ENCODE measurements at places on chromosomes 3 and 15.
A peak's percentile ranks its signal among the peaks of the same experiment; 100 is the strongest.

GRCh38 chr15:33735637-33736247, 232.6 kb upstream of the CHRM5 start:
- DNase-seq: no peak

- DNase-seq: no peak
Measured at GRCh38 chr3:123038751-123039150, 11.2 kb upstream of the SEMA5B start.

DNA sequence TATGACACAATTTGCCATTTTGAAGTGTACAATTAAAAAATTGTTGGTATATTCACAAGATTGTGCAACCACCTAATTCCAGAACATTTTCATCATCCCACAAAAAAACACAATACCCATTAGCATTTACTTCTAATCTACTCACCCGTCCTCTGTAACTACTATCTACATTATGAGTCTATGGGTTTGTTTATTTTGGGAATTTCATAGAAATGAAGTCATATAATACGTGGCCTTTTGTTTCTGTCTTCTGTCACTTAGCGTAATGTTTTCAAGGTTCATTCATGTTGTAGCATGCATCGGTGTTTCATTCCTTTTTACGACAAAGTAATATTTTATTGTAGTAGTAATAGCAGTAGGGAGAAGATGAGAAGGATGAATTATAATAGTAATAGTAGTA, 55.2 kb upstream of the CNTN6 start:
- DNase-seq: no peak

DNA sequence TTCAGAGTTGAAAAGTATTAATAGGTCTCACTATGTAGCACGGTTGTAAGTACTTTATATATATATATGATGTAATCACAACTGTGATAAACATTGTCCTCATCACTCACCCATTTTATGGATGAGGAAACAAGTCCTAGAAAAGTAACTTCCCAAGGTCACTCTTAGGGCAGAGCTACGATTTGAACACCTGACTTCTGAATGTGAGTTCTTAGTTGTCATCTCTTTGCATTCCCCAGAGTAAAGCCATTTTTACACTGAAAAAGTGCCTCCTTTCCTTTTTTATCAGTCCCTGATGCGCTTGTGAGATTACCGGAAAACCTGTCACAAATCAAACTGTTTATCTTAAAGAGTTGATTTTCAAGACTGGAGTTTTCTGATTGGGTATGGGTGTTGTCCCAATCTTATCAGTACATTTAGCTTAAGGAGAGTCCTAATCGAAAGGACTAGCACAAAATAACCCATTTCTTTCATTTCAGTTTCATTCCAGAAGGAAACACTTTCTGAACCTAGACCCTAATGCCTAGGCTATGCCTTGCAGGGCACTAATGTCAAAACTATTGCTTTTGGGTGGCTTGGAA, 2.3 kb upstream of the EDEM1 start:
- no peak for DNase-seq

DNA sequence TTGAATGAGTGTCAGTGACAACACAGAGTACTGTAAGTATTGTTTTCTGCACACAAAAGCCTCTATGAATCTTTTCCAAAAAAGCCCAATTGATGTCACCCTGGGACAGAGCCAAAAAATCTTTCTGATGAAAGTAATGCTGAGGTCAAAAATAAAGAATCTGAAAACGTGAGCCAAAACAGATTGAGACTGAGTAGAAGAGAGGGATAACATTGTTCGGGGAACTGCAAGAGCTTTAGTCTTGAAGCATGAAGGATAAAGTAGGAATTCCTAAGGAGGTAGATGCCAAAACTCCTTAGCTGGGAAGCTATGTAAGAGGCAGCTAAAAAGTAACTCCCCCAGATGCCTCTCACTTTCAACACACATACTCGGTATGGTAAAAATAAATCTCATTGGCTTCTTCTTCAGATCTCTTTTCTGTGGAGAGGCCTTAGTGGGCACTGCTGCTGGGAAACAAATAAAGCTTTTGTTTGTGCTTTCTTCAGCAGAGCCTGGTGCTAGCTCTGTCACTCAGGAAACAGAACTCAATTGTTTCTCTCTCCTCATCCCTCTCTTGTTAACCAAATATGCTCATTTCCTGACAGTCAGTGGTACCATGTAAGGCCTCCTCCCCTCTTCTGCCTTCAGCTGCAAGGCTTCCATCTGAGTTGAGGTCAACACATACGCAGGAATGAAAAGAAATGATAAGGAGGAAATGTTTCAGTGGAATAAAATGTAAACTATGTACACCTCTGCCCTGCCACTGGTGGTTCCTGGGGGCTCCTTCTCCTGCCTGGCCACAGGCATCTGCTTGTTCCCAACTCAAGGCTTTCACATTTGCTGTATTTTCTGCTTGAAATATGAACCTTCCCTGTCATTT, 58.1 kb downstream of the CD200 start:
- DNase-seq: no peak

GRCh38 chr3:141489203-141489602, 2.4 kb downstream of the RASA2 start:
- no peak for DNase-seq

DNA sequence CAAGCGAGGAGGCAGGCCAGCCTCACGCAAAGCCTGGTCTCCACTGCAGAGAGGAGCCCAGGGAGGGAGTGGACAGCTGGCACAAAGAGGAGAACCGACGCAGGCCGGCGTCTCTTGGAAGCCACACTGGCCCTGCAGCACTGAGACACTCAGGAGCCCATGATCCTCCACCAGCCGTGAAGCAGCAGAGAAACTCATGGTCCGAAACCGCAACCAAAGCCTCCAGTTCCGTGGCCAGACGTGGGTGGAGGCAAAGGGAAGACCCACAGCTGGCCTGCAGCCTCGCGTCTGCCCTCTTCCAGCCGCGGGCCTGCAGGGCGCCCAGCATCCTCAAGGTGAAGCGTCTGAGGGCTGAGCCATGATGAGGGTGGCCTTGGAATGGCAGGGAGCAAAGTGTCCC, 62.2 kb upstream of the SEC61A1 start:
- no peak for DNase-seq

- DNase-seq: no peak
Measured at GRCh38 chr3:29486096-29486495, 205.2 kb downstream of the RBMS3 start.

GRCh38 chr3:139388821-139389551, 461 bp downstream of the COPB2 start:
- DNase-seq: no peak

- DNase-seq: no peak
Measured at GRCh38 chr3:3636815-3637214, 162.4 kb upstream of the LRRN1 start.

DNA sequence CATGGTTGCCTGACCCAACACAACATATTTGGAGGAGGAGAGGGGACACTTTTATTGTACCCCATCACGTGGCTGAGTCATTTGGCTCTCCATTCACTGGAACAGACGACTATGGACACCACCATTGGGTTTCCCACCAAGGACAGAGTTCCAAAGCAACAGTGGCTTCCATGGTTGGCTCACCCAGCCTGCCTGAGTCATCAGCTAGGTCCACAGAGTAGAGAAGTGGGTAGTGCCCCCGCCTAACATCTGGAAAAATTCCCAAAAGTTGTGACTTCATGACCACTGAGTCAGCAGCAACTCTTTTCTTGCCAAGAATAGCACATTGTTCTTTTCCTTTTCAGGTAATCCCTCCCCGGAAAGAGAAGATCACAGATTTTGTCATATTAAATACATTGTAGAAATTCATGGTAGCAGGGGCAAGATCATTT, 3.0 kb upstream of the PPP1R2 start:
- DNase-seq: peak; percentile 37

- DNase-seq: no peak
Measured at GRCh38 chr15:78921940-78922339, 22.9 kb downstream of the CTSH start.

DNA sequence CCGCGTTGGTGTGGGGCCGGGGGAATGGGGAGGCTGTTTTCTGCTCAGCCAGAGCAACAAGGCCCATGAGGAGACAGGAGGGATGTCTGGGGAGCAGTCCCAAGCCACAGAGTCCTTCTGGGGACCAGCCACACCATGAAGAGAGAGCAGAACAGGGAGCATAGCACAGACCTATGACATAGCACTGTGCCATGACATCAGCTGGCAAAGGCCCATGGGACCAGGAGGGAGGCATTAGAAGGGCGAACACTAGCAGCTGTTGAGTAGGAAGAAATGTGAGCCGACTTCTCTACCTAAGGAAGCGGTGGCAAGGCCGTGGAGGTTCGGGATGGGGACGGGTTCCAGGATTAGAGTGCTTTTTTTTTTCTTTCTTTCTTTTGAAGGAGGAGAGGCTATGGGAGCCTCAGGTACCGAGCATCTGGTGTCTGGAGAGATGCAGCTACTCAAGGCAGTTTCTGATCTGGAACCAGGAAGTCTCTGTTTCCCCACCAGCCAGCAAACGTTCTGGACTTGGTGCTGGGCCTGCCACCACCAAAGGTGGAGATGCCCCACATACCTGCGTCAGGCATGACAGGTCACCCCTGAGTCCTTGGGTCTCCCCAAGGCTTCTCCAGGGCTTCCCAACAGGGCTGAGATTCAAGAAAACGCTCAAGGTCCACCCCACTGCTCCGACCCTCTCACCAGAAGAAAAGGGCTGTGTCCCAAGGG, 77.3 kb upstream of the CGNL1 start:
- DNase-seq: no peak

DNA sequence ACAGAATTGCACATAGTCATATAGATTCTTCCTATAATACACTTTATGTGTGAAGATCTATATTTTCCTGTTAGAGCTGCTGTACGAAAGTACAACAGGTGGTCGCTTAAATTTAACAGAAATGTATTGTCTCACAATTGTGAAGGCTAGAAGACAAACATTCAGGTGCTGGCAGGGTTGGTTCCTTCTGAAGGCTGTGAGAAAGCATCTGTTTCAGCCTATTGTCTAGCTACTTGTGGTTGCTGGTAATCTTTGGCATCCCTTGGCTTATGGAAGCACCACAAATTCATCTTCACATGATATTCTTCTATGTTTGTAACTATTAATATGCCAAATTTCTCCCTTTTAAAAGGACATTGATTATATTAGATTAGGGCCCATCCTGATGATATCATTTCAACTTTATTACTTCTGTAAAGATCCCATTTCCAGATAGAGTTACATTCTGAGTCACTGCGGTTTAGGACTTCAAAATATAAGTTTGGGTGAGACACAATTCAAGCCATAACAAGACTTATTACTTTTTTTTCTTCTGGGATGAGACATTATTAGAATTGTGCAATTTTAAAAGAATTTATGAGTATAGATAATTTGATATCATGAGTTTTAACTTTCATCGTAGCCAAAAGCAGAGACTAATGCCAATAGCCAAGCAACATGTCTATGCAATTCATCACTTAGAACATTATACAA, 248.1 kb upstream of the BCHE start:
- no peak for DNase-seq

- DNase-seq: no peak
Measured at GRCh38 chr3:51044982-51045381, 340.1 kb upstream of the MANF start.

DNA sequence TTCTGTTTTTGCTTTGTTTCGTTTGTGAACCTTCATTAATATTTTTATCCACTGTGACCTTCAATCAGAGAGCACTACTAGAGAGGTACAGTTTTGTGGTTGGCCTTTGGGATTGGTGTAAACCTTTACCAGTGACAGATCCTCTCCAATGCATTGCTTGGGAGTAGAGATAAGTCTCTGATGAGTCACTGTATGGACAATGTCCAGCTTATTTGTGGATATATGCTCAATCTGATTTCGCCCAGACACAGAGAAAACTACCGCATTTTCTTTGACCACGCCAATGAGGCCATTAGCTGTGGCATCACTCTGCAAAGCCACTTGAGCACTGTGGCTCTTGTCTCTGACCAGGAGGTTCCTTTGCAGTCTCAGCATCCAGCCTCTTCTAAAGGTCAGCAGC, 964.7 kb downstream of the TUSC7 start:
- no peak for DNase-seq

- DNase-seq: no peak
Measured at GRCh38 chr15:69021895-69022294, 7.4 kb downstream of the NOX5 start.

GRCh38 chr15:38254051-38254883, 1.6 kb downstream of the SPRED1 start:
- DNase-seq: peak; percentile 22

DNA sequence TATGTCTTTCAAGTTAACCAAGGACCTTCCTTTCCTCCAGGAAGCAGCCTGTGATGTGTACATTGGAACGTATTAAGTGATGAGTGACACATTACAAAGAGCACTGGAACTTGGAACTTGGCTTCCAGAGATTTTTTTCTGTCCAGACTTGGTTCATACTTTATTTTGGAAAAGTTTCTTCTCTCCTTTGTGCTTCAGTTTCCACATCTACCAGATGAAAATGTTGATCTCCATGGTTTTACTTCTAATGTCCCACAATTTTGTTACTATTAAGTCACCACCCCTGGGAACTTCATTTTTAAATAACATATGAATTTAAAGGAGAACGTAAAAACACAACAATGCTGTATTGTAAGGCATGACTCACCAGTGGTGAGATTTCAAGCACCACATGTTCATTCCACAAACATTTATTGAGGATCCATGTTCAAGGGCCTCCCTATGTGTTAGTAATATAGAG, 290.7 kb upstream of the LMCD1 start:
- no peak for DNase-seq

DNA sequence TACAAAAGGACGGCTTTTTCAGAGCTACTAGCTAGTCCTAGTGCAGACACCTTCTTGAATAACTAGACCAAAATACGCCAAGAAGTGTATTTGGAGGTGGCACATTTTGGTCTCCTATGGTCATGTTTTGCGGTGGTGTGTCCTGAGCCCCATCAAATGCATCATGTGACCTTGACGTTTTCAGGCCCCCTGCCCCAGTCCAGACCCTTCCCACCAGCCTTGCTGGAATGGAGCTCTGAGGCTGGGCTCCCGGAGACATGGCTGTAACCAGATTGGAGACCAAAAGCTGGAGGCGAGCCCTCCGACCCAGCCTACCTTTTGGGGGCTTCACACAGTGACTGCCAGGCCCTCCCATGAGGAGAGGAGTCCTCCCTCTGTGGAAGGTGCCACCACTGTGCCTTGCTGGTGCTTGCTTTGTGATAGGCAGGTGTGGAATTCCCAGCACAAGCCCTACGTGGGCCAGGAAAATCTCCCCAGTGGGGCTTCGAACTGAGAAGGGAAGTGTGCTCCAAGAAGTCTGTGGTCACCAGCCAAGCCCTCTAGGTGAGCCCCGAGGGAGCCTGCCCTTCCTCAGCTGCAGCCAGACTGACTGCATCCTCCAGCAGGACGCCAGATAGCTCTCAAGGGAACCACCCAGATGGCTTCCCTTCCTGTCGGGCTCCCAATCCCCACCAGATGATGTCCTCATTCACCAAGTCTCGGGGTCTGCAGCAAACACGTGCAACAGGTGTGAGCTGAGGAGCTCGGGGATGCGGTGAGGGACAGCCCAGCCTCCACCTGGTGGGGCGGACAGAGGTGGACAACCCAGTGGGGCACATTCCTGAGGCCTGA, 126.2 kb downstream of the ASB7 start:
- DNase-seq: no peak

- DNase-seq: no peak
Measured at GRCh38 chr3:45807133-45807532, 10.8 kb upstream of the SLC6A20 start.

- no peak for DNase-seq
Measured at GRCh38 chr3:107850681-107851080, 240.2 kb downstream of the CD47 start.

GRCh38 chr3:50587806-50588758, 18.8 kb downstream of the HEMK1 start:
- peak; percentile 63 for DNase-seq

- no peak for DNase-seq
Measured at GRCh38 chr3:31729573-31729972, 196.8 kb downstream of the STT3B start.

GRCh38 chr3:72520690-72521308, 327.4 kb downstream of the SHQ1 start:
- no peak for DNase-seq
